ENCODE measurements at places on chromosomes 4 and X. TPM values are rescaled to one million over a fixed set of nuclear protein-coding genes. Genes with fewer than 3 reads are reported as not detected.
A peak's percentile ranks its signal among the peaks of the same experiment; 100 is the strongest.

GRCh38 chr4:168560184-168561180, 63.6 kb downstream of the PALLD start:
- DNase-seq: no peak

DNA sequence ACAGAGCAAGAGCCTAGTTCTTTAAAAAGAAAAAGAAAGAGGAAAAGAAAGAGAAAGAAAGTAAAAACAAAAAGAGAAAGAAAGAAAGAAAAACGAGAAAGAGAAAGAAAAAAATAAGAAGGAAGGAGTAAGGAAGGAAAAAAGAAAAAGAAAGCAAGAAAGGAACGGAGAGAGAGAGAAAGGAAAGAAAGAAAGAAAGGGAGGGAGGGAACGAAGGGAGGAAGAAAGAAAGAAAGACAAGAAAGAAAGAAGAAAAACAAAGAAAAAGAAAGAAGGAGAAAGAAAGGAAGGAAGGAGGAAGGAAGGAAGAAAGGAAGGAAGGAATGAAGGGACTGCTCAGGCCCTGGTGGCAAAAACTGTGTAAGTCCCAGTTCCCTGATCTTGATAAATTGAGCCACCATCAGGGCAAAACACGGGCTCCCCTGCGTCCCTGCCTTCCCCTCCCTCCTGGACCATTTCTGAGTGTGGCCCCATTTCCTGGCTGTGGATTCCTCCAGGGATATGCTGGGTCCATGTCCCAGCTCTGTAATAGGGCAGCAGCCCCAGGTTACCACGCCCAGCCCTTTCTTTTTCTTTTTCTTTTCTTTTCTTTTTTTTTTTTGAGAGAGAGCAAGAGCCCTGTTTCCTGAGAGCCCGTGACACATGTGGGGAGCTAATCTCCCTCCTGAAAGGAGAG, 44.8 kb downstream of the SHOX start:
- DNase-seq: no peak

DNA sequence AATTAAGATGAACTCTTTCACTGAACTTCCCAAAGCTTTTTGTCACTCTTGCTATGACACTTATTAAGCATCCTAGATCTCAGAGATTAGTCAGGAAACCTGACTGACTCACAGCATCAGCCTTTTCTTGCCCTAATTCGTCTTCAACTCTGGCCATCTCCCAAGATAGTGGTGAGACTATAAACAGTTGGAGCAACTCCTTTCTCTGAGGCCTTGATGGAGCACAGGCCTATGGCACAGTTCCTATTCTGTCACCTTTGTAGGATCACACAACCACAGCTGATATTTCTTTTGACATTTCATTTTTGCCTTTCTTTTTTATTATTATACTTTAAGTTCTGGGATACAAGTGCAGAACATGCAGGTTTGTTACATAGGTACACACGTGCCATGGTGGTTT, 217.6 kb downstream of the PRR32 start:
- DNase-seq: no peak

DNA sequence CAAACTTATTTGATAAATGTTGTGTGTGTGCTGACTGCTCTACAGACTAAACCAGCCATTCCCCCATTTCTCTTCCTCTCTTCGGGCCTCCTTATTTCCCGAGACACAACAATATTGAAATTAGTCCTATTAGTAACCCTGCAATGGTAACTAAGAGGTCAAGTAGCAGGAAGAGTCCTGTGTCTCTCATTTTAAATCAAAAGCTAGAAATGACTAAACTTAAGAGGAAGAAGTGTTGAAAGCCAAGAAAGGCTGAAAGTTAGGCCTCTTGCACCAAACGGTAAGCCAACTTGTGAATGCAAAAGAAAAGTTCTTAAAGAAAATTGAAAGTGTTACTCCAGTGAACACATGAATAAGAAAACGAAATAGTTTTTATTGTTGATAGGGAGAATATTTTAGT, 357.8 kb upstream of the SLC7A11 start:
- DNase-seq: no peak

DNA sequence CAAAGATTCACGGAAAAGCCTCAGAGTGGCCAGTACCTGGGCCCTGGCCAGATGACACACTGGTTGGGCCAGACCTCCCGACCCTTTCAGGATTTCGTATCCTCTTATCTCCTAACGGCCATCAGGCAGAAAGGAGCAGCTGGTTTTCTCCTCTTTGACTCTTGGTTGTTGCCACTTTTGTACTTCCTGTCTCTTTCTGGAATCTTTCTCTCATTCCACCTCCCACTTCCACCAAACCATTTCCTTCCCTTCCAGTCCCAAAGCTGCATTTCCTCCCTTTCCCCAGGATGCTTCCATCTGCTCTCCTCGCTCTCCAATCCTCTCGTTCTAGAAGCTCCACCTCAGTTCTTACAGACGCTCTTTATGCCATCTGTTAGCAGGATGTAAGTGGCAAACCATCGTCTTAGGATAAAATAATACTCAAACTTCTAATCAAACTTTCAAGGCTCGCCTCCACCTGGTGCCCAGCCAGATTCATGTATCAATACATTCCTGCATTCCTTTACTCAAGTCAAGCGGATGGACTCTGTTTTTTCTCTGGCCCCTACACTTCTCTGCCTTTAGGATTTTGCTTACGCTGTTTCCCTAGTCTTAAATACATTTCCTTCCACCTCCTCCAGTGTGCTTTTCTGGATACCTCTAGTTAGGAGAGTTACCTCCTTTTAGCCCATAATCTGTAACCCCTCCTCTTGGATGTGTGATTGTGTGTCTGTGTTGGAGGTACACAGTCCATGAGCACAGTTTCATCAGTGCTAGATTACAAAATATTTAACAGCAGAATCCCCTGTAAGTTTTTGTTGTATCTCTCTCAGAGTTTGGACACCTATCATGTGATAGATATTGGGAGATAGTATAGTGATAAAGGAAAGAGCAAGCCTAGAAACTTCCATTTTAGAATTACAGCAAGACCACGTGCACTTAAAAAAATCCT, 70.4 kb downstream of the LDB2 start:
- DNase-seq: no peak

DNA sequence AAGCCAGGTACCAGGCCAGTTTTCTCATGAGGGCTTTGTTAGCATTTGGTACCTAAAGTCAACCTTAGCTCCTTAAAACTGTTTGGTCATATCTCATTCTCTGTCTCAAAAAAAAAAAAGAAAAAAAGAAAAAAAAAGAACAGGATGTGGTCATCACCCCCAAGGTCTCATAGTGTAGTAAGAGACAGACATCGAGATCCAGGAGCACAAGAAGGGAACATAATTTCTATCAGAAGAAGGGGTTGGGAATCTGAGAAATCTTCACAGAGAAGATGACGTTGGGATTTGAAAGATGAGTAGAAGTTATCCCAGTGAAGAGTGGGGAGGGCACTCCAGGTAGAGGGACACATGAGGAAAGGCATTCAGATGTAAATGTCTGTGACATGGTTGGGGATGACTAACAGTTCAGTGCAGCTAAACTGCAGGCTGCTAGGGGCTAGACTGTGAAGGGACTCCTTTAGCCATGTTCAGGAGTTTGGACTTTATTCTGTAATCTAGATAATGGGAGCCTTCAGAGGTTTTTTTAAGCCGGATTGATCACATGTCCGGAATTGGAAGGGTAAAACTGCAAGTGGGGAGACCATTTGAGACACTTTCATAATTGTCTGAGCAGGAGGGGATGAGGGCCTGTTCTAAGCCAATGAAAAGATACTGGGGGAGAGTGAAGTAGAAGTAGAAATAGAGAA, 26.9 kb upstream of the GJB1 start:
- peak; percentile 45 for DNase-seq

DNA sequence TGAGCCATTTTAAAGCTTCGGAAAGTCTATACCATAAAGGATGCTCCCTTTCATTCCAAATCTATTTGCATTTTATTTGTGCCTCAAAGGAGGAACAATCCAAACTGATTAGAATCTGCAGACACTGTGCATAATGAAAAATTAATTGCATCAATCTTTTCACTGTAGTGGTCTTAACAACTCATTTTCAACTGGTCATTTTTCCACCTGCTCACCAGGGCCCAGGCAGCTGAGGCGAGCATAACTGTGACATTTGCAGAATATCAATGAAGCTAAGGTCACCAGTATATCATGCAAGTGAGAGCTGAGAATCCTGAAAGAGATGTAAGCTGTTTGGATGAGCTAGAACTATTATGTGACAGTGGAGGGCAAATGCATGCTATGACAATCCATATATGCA, 387.3 kb upstream of the TECRL start:
- DNase-seq: no peak

Gene DOK7
- not detected for total RNA-seq

- DNase-seq: no peak
These were observed 83.7 kb upstream of the ETNPPL start for GRCh38 chr4:108846568-108846967.

- DNase-seq: no peak
These were observed 162.7 kb upstream of the GALNTL6 start for GRCh38 chr4:171650543-171650942.

Gene GLRA2
- not detected for total RNA-seq

DNA sequence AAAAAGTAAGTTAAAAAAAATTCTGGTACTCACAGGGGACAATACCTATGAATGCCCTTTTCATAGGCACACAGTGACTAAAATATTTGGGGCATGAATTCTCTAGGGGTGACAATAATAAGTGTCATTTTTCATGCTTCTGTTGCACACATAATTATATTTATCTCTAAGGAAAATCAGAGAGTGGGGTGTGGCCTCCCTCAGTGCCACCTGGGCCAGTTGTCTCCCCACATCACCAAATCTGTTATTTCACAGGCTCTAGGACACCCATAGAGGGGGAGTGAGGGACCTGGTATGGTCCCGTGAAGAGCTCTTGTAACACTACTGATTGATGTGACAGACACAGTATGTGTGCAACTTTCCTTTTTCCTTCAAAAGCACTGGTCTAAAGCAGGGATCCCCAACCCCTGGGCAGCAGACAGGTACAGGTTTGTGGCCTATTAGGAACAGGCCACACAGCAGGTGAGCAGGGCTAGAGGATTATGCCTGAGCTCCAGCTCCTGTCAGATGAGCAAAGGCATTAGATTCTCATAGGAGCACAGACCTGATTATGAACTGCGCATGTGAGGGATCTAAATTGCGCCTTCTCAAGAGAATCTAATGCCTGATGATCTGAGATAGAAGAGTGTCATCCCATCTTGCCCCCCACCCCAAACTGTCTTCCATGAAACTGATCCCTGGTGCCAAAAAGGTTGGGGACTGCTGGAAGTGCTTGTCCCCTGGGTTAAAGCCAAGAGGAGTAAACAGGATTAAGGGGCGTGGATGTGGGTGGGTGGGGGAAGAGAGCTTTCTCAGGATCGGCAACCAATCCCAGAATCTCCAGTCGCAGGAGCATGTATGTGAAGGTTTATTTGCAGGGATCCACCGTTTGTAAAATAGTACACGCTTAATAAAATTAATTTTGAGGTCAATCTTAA, 856 bp downstream of the SLC9B1 start:
- peak; percentile 22 for DNase-seq

- DNase-seq: no peak
These were observed 200.5 kb downstream of the INPP4B start for GRCh38 chr4:142645475-142646108.

GRCh38 chrX:111170017-111170416, 74.0 kb downstream of the PAK3 start:
- DNase-seq: no peak

DNA sequence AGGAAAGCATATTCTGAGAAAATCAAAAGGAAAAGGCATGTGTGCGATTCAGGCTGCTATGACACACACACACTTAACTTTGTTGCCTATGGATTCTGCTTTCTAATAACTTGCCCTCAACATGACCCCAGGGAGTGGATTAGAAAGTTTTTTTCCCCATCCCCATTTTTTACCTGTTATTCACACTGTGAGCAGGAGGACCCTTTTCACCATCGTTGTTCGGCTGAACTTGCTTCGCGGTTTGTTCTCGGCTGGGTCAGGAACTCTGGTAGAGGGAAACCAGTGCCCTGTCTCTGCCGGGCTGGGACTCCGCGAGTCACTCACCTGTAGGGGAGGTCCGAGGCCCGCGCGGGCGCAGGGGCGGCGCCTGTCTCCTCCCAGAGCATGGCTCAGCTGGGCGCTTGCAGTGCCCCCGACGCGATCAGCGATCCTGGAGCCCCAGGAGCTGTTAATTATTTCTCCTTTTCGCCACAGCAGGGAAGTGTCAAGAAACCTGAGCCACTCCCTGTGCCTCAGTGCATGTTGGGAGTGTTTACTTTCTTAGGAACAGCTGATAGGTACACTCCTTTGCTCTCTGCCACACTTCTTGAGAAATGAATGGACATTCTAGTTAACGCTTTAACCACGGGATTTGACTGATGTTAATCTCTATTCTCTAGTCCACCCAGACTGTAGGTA, at the start of gene RASSF6:
RASSF6 (minus strand) TSS at position 322 of the 678 bp plus-strand sequence. CDS start 8,641 bp downstream, outside the sequence.
- no peak for DNase-seq

DNA sequence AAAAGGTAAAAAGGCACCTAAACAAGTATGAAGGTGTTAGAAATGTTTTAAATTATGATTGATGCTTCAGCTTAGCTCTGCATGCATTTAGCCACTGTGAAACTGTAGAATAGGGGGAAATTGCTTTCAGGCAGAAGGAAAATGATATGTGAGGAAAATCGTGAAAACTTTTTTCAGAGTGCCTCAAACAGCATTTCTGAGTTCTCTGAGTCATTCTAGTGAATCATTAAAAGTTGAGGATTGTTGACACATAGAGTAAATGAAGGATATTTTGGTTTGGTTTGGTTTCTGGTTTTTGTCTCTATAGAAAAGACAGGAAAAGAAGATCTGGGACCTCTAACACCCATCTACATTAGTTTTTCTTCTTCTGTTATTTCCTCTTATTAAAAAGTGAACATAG, 332.5 kb upstream of the TRAM1L1 start:
- DNase-seq: no peak

GRCh38 chr4:112515198-112516065, 548 bp downstream of the NEUROG2 start:
- DNase-seq: peak; percentile 65

- no peak for DNase-seq
These were observed 156.9 kb downstream of the NLGN4X start for GRCh38 chrX:6071731-6072130.

Gene GPR119
- total RNA-seq: not detected

DNA sequence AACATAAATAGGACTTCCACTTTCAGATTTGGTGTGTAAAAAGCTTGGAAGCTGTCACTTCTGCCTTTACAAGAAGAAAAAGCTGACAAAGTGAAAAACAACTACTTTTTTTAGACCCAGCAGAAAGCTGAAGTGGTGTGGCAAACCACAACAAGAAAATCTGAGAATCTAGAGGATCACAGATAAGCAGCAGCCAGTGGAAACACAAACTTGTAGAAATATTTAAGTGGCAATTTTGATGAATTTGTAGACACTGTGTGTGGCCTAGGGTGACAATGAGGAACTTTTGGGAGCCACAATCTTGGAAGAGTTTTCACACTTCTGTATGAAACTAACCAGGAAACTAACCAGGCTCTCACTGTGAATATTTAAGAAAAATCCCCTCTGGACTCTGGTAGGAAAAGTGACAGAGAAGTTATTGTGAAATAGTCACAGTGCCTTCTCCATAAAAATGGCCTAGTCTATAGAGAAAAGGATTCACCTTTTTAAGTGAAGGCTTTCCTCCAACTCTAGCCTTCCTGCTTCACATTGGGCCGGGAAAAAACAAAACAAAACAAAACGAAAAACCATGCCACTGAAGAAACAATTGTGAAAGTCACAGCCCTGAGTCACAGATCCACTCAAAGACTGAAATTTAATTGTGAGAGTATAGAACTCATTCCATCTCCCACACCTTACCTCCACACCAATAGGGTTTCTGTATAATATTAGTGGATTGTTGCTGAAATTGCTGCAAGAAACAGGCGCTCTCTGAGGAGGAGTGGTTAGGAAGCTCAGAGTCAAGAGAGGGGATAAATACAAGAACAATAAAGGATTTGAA, 26.7 kb upstream of the GUCY1A1 start:
- no peak for DNase-seq

Measured in CD8-positive, alpha-beta T cell (primary cell).